ENCODE measurements at places on chromosomes 11 and 22. TPM values are rescaled to one million over a fixed set of nuclear protein-coding genes. Genes with fewer than 3 reads are reported as not detected.

DNA sequence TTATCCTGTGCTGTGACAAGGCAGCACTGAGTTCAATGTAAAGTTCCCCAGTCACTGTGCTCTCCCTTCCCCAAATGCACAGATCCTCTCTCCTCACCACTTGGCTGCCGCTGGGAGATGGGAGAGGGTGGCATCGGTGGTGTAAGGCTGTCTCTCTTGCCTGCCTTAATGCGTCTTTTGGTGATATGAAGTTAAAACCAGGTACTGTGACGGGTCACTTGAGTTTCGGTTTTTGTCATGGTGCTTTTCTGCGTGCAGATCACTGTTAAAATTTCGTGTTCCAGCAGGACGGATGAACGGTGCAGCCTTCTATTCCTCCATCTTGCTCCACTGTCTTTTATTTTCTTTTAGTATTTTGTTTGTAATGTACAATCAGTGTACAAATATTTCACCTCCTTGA lies 18.6 kb downstream of the GLB1L2 start:
- DNase-seq, result no peak
- H3K4me3 ChIP-seq, result no peak overlapping the region
- H3K4me1 ChIP-seq, result peaks cover 12% of the 10 kb centered on the region
- no peaks in the 10 kb centered on the region for H3K27me3 ChIP-seq

DNA sequence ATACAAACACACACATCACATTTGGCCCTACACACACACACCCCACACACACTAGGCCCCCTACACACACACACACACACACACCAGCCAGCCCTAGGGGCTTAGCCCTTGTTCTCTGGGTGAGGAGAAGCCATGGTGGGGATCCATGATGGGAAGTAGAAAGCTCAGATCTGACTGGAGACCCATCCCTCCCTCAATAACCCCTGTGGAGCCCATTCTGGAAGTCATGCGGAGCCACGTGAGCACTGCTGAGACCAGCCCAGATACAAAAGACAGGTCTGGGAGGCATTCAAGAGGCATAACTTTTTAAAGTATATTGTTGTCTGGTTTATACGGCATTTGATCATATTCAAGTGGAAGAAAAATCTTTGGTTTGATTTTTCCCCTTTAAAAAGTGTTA lies 448.5 kb downstream of the SOX6 start:
- H3K4me1 ChIP-seq, result no peaks in the 10 kb centered on the region
- H3K27me3 ChIP-seq, result no peaks in the 10 kb centered on the region
- no peak overlapping the region for H3K27ac ChIP-seq
- no peak overlapping the region for H3K4me3 ChIP-seq
- no peaks in the 10 kb centered on the region for H3K36me3 ChIP-seq

DNA sequence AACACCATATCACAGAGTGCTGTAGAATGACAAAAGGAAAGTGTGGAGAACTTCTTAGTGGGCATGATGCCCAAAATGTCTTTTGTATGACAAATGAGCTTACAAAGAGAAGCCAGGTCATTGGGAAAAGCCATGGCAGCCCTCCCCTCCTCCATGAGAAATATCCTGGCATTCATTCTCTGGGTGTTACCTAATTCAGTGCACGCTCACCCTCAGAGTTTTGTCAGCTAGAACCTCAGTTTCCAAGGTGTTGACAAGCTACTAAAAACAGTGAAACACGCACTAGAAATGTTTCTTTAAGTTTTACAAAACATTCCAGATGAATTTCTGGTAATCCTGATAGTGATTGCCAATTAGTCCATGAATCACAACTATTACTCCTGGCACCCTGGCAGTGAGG lies 105.4 kb upstream of the FSHB start:
- no peak overlapping the region for H3K4me3 ChIP-seq
- no peaks in the 10 kb centered on the region for H3K27me3 ChIP-seq
- no peak for DNase-seq
- no peaks in the 10 kb centered on the region for H3K4me1 ChIP-seq
- no peaks in the 10 kb centered on the region for H3K36me3 ChIP-seq
- no peak overlapping the region for H3K27ac ChIP-seq

Gene SSH3
- total RNA-seq, result 53.3 TPM

- H3K27me3 ChIP-seq, result no peaks in the 10 kb centered on the region
- no peak overlapping the region for H3K4me3 ChIP-seq
- peaks cover 3% of the 10 kb centered on the region for H3K36me3 ChIP-seq
- H3K27ac ChIP-seq, result no peak overlapping the region
- no peak for DNase-seq
- H3K4me1 ChIP-seq, result peaks cover 10% of the 10 kb centered on the region
Measured at GRCh38 chr22:42913874-42914510, 56.9 kb upstream of the ARFGAP3 start.

Gene CST6
- 47.7 TPM for total RNA-seq

Gene DAGLA
- total RNA-seq, result 2.8 TPM

DNA sequence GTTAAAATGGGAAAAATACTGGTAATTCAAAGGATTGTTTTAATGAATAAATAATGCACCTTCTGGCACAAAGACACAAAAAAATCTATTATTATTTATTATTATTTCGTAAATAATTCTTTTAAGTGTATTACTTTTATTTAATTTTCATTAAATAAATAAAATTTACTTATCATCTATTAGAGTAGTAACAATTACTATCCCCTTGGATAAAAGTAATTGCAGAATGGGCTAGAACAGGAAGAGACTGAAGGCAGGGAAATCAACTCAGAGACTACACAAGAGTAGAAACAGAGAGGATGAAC lies 23.0 kb downstream of the OR8B12 start:
- DNase-seq, result no peak
- H3K27me3 ChIP-seq, result no peaks in the 10 kb centered on the region
- no peaks in the 10 kb centered on the region for H3K36me3 ChIP-seq
- H3K4me3 ChIP-seq, result no peak overlapping the region

- DNase-seq, result no peak
- H3K4me3 ChIP-seq, result no peak overlapping the region
- H3K36me3 ChIP-seq, result peaks cover 6% of the 10 kb centered on the region
- no peaks in the 10 kb centered on the region for H3K4me1 ChIP-seq
- no peak overlapping the region for H3K27ac ChIP-seq
- no peaks in the 10 kb centered on the region for H3K27me3 ChIP-seq
Measured at GRCh38 chr11:9203691-9204311, 61.3 kb downstream of the DENND5A start.

- peak; percentile 73 for DNase-seq
- H3K4me3 ChIP-seq, result peak within 1 kb of the TSS; percentile 78
- H3K4me1 ChIP-seq, result peaks cover 19% of the 10 kb centered on the region
- peak within 1 kb of the TSS; percentile 96 for H3K27ac ChIP-seq
Measured at GRCh38 chr11:120324932-120325810, at the start of gene TLCD5. TLCD5 (plus strand) TSS chr11:120325299; CDS start chr11:120327442, 2,143 bp downstream.

GRCh38 chr11:130202009-130202817 lies 42.6 kb downstream of the ST14 start:
- DNase-seq, result no peak
- no peaks in the 10 kb centered on the region for H3K27me3 ChIP-seq
- no peak overlapping the region for H3K4me3 ChIP-seq
- H3K36me3 ChIP-seq, result peaks cover 29% of the 10 kb centered on the region
- H3K27ac ChIP-seq, result no peak overlapping the region

- no peak overlapping the region for H3K27ac ChIP-seq
- H3K36me3 ChIP-seq, result no peaks in the 10 kb centered on the region
- no peak overlapping the region for H3K4me3 ChIP-seq
- DNase-seq, result no peak
- H3K4me1 ChIP-seq, result no peaks in the 10 kb centered on the region
Measured at GRCh38 chr11:87909178-87909577, 266.1 kb downstream of the RAB38 start.

Gene C22orf31
- not detected for total RNA-seq

DNA sequence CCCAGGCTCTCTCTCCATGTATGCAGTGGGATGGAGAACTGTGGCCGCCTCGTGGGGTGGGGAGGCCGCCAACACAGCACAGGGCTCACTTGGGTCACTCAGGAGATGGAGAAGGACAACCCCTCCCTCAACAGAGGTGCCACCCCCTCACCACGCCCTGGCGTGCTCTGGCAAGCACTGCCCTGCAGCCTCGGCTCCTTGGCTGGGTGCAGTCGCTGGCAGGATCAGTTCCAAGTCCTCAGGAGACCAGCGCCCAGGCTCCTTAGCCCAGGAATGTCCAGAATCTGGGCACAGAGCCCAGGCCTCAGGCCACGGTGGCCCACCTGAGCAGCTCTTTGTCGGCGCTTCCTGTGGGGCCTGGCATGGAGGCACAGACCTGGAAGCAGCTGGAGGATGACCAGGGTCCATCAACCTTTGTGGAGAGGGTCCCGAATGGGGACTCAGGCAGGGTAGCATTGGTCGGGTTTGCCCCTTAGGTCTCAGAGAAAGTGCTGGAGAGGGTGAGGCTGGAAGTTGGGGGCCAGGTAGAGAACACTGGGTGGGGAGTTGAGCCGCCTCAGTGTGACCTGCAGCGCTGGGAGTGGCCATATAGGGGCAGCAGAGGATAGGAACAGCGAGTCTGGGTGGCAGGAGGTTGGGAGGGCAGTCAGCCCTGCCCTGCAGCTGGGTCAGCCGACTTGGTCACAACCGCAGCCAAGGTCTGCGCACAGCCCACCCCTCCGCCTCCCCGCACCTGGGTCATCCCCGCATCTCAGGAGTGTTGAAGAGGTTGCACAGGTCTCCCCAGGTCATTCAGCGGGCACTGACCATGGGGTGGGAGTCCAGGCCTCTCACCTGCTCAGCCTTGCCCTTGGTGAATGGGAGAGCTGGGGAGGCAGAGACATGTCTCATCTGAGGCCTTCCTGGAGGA lies 8.2 kb downstream of the SUSD2 start:
- peaks cover 32% of the 10 kb centered on the region for H3K4me1 ChIP-seq
- peak; percentile 98 for DNase-seq
- H3K36me3 ChIP-seq, result no peaks in the 10 kb centered on the region

Gene TBX1
- total RNA-seq, result 7.6 TPM

- no peak overlapping the region for H3K27ac ChIP-seq
- no peak for DNase-seq
Measured at GRCh38 chr22:23709107-23709506, 18.3 kb downstream of the RGL4 start.

GRCh38 chr22:46131151-46131587 lies 19.2 kb upstream of the PPARA start:
- DNase-seq, result no peak
- no peaks in the 10 kb centered on the region for H3K36me3 ChIP-seq
- no peaks in the 10 kb centered on the region for H3K27me3 ChIP-seq

Gene PANX3
- total RNA-seq, result not detected

DNA sequence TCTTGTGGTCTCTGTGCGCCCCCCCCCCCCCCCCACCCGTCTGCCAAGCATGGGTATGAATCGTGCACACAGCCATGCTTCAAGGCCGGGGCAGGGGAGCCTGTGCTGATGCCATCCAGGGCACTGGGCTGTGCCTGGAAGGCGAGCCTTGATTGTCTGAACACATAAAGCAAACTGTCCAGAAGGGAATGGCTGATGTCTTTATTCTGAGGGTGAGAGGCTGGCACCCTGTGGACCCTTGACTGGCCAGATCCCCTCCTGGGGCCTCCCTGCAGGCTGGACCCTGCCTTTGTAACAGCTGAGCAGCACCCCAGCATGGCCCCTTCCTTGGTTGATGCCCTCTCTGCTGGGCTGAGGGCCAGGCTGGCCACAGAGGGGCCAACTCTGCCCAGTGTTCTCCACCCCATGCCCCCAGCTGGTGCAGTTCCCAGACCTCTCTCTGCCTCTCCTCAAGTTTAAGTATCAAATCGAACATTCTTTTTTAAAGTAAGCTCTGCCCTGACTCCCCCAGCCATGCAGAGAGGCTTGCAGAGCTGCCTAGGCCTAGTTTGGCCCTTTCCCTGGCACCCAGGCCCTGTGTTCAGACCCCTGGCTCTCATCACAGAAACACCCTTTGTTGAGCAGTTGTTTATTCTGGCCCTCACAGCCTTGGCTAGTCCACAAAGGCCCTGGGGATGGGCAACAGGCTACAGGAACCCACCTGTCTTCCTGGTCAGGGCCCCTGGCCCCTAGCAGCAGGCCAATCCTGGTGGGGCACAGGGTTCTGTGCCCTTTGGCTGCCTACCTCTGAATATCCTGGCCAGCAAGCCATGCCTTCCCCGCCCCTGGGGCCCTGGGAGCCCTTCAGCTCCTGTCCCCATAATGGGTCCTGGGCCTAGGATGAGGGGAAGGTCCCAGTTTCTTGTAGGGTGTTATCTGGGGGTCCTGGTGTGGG lies 3.9 kb upstream of the RANBP1 start:
- H3K27me3 ChIP-seq, result no peaks in the 10 kb centered on the region
- no peak overlapping the region for H3K4me3 ChIP-seq
- H3K4me1 ChIP-seq, result peaks cover 11% of the 10 kb centered on the region
- peaks cover 59% of the 10 kb centered on the region for H3K36me3 ChIP-seq

Gene MRPL16
- total RNA-seq, result 20.6 TPM

- DNase-seq, result no peak
- peaks cover 5% of the 10 kb centered on the region for H3K27me3 ChIP-seq
- peaks cover 14% of the 10 kb centered on the region for H3K4me1 ChIP-seq
- no peak overlapping the region for H3K27ac ChIP-seq
Measured at GRCh38 chr11:47589977-47590861, 3.7 kb downstream of the FAM180B start.

- H3K27ac ChIP-seq, result peak overlapping the region; percentile 89
- H3K36me3 ChIP-seq, result no peaks in the 10 kb centered on the region
- H3K27me3 ChIP-seq, result no peaks in the 10 kb centered on the region
Measured at GRCh38 chr11:117817368-117818040, 7.0 kb downstream of the FXYD2 start.
